ENCODE measurements at places on chromosomes 1 and 21.
A peak's percentile ranks its signal among the peaks of the same experiment; 100 is the strongest.

- no peak for DNase-seq
Observed at GRCh38 chr1:67446893-67447292, 16.7 kb upstream of the SERBP1 start.

DNA sequence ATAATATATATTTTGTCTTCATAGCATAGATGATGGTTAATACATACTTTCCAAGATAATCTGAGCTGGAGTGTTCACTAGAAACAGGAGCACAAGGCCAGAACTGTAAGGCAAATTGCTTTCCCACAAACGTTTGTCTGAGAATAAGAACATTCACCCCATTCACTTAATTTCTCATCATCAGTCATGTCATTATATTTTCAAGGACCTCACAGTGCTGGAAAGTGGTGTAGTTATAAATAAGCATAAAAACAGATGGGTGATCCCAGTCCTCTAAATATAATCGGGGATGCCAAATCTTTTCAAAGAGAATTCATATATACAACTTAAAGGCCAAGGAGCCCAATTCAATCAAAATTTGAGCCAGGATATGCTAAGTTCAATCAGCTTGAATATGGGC, 8.4 kb downstream of the PRRX1 start:
- no peak for DNase-seq

DNA sequence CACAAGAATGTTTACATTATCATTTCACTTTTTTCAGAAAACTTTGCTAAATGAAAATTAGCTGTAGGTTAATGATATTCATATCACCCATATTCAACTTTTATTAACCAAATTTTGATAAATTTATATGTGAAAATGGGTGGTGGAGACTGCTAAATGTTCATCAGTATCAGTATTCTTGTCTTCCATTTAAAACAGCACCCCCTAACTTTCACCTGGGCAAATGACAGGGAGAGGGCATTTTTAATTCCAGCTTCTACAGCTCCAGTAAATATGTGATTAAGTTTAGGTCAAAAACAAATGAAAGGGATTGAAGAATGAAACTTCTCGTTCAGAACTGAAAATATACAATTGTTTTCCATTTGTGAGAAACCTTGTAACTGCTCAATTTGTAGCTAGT, 722.2 kb downstream of the KCNT2 start:
- DNase-seq, result no peak

DNA sequence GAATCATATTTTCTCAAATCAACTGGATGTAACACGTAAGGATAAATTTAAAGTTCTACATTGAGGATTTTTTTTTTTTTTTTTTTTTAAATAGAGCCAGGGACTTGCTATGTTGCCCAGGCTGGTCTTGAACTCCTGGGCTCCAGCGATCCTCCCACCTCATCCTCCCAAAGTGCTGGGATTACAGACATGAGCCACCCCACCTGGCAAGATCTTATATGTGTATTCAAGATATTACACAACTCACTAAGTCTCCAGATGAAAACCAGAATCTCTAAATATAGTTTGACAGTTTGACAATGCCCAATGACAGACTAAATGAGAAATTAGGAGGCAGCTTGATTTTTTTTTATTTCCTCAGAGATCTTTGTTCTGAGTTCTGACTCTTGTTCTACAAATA, 6.8 kb downstream of the YY1AP1 start:
- no peak for DNase-seq

DNA sequence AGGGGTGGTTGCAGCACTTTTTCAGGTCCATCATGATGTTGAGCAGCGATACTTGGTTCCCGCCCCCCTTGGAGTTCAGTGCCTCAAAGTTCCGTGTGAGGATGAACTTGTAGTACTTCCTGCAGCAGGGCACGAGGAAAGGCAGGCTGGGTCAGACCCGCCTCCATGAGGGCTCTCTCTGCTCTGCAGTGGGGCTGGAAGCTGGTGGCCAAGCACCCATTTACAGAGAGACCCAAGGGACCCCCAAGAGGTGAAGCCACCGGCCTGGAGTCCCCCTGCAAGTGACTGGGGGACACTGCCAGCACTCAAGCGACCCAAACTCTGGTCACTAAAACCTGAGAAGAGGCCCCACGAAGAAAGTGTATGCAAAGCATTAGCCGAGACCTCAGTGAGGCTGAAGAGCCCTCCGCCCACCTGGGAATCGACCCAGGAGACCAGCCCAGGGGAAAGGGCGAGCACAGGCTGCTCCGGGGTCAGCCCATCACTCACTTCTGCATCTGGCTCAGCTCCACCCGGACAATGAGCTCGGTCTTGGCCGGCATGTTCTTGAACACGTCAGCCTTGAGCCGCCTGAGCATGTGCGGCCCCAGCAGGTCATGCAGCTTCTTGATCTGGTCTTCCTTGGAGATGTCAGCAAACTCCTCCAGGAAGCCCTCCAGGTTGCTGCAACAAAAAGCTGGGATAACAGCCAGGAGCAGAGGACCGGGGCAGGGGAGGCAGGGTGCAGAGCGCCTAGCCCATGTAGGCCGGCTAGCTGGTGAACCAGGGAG, 45.2 kb downstream of the CHD5 start:
- DNase-seq, result no peak

- DNase-seq, result no peak
Observed at GRCh38 chr1:175675017-175675416, 68.4 kb downstream of the TNR start.

GRCh38 chr1:110443451-110443850, 7.5 kb upstream of the PROK1 start:
- no peak for DNase-seq

GRCh38 chr1:195721210-195721971, 886.8 kb downstream of the KCNT2 start:
- no peak for DNase-seq

GRCh38 chr1:65480684-65481405, 60.4 kb downstream of the LEPR start:
- DNase-seq, result no peak

- no peak for DNase-seq
Observed at GRCh38 chr1:229148041-229148671, 122.8 kb upstream of the RAB4A start.

- DNase-seq, result no peak
Observed at GRCh38 chr1:98478121-98478520, 183.4 kb upstream of the SNX7 start.

GRCh38 chr1:53473463-53473862, 14.3 kb downstream of the DMRTB1 start:
- peak; percentile 22 for DNase-seq

GRCh38 chr1:65724151-65724550, 68.5 kb upstream of the PDE4B start:
- no peak for DNase-seq

DNA sequence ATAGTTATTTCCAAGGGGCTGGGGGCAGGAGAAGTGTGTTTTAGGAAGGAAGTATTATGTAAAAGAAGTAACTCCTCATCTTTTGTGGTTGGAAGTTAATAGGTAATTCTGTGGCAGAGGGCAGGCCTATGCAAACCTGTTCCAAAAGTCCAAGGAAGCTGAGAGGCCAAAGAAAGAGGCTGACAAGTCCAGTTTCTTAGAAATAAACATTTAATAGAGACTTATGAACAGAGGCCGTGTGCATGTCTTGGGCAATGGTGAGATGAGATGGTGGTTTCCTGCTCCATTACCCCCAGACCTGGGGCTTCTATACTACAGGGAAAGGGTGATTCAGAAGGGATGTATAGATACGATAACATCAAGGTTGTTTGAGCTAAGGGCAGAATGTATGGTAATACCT, 7.6 kb upstream of the CA14 start:
- DNase-seq, result no peak

DNA sequence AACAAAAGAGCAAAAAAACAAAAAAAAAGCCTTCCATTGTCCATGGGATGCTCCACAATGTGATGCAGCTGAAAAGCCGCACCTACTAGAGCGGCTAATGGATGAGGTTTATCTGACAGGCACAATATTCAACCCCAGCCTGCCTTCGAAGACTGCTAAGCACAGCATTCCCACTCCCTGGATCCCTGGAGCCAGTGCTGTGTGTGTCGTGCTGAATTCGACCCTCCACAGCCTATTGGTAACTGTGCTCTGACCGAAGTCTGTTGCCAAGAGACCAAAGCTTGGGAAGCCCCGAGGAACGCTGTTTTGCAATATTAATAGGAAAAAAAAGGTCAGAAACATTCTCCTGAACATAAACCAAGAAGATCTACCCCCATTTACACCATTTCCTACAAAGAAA, 57.2 kb upstream of the PUM1 start:
- DNase-seq, result no peak

All from suppressor macrophage treated with lipopolysaccharide for 1 hour (primary cell).